ENCODE measurements at places on chromosomes 5 and 9.

- DNase-seq = no peak
These were observed 176.7 kb downstream of the NTRK2 start for GRCh38 chr9:84845956-84846900.

GRCh38 chr9:110580850-110581249 is 1.3 kb upstream of the SVEP1 start:
- DNase-seq = no peak

- DNase-seq = no peak
These were observed 202.2 kb upstream of the VLDLR start for GRCh38 chr9:2419347-2419746.

DNA sequence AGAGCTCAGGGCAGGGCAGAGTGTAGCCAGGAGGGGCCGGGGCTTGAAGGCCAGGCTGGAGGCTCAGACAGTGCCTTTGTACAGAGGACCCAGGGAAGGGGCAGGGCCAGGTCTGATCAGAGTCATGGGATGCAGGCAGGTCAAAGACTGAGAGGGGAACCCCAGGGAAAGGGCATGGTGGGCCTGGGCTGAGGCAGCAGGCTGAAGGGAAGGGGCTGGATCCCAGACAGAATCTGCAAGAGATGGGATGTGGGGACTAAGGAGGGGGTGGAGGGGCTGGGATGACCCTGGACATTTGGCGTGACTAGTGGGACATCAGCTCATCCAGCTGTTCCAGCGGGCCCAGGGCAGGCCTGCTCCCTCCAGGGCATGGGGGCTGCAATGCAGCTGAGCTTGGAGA is 15.5 kb upstream of the MRNIP start:
- no peak for DNase-seq

- no peak for DNase-seq
These were observed 266.8 kb upstream of the NREP start for GRCh38 chr5:112023766-112024165.

- DNase-seq = no peak
These were observed 296.9 kb downstream of the ADAMTS6 start for GRCh38 chr5:65184780-65185179.

DNA sequence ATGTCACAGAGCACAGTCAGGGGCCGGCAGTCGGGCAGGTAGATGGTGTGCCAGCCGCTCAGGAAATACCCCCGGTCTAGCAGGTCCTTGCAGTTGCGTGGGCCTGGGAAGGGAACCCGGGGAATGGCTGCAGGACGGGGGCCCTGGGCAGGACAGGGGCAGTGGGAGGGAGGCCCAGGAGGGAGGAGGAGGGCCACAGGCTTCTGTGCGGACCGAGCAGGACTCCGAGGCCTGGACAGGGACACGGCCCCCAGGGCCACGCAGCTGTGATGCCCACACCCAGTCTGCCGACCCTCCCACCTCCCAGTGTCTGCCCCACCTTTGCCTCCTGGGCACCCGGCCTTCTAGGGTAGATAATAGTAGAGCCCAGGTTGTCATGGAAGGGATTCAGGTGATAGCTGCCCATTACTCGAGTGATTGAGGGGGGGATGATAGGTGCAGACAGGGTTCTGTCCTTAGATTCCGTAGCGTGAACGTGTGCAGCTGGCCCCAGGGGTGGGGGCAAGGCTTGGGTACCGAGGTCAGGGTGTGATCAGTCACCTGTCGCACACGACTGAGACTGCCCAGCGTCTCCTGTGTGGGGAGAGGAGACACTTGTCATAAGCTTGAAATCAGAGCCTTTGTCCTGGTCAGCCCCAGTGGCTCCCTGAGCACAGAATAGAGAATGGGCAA is 4.5 kb downstream of the FCN1 start:
- DNase-seq = no peak

DNA sequence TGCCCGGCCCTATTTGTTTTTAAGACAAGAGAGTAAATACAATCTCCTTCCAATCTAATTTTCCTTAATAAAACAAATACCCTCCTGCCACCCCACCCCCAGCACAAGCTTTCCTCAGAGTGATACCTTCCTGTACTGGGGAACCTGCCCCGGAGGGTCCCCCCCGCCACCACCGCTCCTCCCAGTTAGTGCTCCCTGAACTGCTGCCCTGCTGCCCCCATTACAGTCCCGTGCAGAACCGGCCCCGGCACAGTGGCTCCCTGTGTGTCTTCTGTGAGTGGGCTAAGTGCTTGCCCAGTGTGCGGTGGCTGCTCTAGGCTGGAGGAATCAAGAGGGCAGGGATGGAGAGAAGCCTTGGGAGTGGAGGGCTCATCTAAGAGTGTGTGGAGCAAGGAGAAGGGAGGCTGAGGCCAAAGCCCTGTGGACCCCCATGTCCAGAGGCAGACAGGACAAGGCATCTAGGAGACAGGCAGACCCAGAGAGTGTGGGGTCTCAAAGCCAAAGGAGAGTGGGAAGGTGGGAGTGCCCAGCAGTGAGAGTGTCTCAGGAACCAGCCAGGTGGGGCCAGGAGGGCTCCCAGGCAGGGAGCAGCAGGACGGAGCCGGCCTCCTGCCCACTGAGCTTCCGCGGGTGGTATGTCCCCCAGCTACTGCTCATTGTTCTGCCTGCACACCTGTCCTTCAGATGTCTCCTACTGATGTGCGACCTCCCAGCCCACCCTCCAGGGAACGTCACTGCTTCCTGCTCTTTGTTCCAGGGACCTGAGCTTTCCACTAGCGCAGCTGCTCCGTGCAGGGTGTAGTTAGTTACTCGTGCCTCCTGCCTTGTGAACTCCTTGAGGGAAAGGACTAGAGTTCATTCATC is 129.0 kb downstream of the DAB2IP start:
- no peak for DNase-seq

DNA sequence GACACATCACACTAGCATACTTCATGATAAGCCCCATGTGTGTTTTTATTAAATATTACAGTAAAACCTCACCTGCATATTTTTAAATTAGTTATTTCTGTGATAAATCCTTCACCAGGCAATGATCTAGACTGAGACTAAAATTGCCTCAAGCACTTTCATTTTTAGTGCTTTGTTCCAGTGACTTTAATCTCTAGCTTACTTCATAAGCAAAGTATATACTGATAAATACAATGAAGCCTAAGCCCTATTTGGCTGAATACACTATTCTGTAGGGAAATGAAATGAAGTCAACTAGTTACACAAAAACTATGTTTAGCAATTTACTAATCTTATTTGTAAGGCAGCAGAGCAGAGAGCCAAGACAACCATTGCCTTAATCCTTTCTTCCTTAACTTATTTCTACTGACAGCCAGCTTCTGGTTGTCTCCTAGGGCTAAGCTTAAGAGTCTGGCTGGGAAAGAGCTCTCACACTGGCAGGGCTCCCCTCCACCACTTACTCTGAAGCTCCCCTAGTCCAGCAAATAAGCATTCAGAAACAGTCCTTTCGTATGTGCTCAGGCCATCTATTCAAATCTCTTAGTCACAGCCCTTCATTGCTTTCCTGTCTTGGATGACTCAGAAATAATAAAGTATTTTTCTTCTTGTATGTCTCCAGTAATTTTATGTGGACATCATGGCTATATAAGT is 31.4 kb upstream of the MTAP start:
- DNase-seq = no peak

DNA sequence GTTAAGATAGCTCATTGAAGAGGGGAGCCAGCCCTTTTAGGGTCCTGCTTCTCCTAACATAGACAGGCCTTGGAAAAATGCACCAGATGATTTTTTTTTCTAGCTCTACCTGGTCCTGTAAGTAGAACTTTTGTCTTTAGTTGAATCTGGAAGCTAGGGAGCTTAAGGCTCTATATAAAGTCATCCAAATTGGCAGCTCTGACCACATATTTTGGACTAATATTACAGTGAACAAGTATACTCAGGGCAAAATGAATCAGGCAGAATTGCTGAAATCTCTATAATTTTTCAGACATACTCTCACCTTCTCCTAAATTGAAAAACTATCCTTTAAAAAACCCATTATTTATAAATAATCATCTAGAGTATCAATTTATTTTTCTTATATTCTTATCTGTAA is 375.6 kb downstream of the OSTF1 start:
- no peak for DNase-seq

- DNase-seq = peak; percentile 84
These were observed 491.5 kb upstream of the MPDZ start for GRCh38 chr9:13770956-13771355.

DNA sequence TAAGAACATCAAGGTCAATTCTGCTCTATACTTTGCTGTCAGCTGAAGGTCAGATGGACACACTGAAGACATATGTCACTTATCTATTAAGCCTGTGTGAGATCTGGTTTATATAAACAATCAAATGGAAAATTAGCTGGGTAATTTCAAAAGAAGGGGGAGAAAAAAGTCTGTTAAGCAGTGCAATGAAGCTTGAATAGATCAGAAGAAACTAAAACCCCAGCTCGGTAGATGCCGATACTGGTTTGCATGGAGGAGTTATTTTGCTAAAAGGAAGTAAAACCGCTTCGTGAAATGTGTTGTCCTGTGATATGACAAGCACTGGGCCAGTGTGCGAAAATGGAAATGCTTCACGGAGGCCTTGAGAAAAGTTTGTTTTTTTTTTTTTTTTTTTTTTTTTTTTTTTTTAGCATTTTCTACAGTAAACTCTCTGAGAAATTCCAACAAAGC is 148.8 kb downstream of the MEF2C start:
- DNase-seq = no peak

DNA sequence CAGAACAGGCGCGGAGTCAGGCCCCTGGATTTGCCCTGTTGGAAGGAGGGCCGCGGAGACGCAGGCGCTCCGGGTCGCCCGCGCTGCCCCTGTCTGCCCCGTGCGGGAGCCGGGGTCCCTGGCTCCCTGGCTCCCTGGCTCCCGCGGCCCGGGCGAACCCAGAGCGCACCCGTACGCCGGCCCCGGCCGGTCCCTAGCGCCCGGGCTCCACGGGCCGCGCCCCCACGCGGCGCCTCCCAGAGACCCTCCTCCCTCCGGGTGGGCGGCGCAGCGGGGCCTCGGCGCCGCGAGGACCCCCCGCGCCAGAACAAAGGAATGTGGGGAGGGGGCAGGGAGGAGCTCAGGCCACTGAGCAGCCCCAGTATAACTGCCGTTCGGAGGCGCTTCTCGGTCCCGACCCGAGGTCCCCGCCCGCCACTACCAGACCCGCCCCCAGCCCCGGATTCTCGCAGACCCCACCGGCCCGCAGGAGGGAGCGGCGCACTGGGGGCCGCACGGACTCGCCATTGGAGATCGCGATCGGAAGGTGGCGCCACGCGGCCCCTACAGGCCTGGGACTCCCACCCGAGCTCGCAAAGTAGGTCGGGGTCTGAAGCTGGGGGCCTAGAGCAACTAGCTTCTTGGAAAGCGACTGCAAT is 2.4 kb downstream of the NFIL3 start:
- no peak for DNase-seq

GRCh38 chr9:86663905-86664304 is 283.4 kb downstream of the GAS1 start:
- DNase-seq = no peak

DNA sequence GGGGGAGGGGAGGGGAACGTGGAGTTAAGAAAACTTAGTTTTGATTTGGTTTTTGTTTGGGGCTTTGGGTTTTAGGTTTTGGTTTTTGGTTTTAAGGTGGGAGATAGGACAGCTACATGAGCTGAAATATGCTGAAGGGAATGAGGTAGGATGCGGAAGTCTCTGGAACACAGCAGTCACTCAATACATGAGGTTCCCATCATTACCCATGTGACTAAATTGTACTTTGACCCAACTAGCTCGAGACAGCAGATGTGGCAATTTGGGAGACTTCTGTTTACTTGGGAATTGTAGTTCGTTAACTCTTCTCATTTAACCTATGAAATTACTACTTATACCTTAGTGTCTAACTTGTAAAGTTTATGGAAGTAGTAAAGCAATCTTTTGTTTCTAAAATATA is 124.2 kb downstream of the TLE1 start:
- DNase-seq = no peak

All from DMS79 (cell line).